Activated T-helper 17 cell treated with anti-CD3 and anti-CD28 coated beads, Interleukin-2, amount 50 U/mL, for 72 hours (primary cell): ENCODE measurements at places on chromosomes 3 and 15. TPM values are rescaled to one million over a fixed set of nuclear protein-coding genes. Genes with fewer than 3 reads are reported as not detected.

The P2RY12 gene
- total RNA-seq = not detected

The PDIA5 gene
- 19.2 TPM for total RNA-seq

The SLC7A14 gene
- total RNA-seq = not detected

The CD200R1 gene
- 5.7 TPM for total RNA-seq

The GOLGA8S gene
- total RNA-seq = 0.06 TPM

The ARL6IP5 gene
- total RNA-seq = 109 TPM

The ITPKA gene
- total RNA-seq = 5.5 TPM

The PAK6 gene
- 0.42 TPM for total RNA-seq

The SLC24A5 gene
- total RNA-seq = not detected

The FBXW12 gene
- total RNA-seq = not detected

The SUCNR1 gene
- total RNA-seq = not detected

DNA sequence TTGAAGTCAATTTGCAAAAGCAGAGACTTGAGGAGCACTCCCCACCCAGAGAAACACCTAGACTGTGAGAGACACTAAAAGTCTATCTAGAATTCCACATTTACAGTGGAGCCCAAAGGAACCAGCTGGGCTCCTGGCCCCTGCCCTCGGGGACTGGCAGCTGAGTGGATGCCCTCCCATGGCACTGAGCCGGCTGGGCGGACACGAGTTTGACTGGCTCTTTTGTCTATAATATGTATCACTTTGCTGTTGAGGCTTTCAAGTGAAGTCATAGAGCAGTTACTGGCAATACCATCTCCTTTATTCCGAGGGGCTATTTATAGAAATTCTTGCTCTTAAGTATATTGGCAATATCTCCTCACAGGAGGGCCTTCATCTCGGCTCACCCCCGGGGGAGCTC lies 65.8 kb upstream of the TNFAIP8L3 start:
- ATAC-seq = no peak

GRCh38 chr15:93583968-93584367 lies 495.0 kb upstream of the RGMA start:
- ATAC-seq = no peak

- ATAC-seq = no peak
Observed at GRCh38 chr15:90681480-90681879, 35.7 kb upstream of the BLM start.

- no peak for ATAC-seq
Observed at GRCh38 chr15:89395461-89395871, 60.8 kb upstream of the POLG start.

GRCh38 chr3:21446027-21446426 lies 305.0 kb downstream of the ZNF385D start:
- no peak for ATAC-seq

DNA sequence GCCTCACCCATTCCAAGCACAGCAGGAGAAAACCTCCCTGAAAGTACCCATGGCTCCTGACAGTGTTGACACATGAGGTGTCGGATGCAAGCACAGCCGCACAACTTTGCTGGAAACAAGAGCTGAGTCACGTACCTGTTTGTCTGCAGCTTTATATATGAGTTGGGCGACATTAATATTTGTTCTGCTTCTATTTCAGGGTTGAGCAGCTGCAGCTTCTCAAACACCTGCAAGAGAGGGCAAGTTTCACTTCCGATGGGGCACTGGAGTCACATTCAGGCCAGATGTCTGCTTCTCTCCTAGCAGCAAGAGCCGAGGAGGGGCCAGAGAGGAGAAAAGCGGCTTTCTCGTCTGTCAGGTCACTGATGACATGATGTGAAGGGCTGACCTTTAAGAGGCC lies 88.0 kb downstream of the NUP210 start:
- no peak for ATAC-seq

GRCh38 chr3:189937302-189938127 lies 183.2 kb downstream of the P3H2 start:
- no peak for ATAC-seq

GRCh38 chr3:102018551-102018950 lies 169.2 kb downstream of the NFKBIZ start:
- no peak for ATAC-seq

DNA sequence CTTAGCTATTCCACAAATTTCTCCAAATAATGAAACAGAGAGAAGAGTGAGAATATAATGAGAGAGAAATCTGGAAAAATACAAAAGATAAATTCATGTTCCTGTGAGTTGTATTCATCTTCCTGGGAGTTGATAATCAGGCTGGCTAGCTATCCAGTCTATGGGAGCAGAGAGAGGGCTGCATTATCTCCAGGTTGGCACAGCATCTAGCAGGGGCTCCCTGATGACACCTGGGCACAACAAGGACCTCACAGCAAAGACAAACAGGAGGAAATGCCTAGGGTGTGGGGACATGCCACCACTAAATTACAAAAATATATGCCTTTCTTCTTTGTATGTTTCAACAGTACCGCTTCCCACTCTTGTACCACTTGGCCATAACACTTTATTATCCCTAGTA lies 1.9 kb downstream of the EHD4 start:
- ATAC-seq = no peak

DNA sequence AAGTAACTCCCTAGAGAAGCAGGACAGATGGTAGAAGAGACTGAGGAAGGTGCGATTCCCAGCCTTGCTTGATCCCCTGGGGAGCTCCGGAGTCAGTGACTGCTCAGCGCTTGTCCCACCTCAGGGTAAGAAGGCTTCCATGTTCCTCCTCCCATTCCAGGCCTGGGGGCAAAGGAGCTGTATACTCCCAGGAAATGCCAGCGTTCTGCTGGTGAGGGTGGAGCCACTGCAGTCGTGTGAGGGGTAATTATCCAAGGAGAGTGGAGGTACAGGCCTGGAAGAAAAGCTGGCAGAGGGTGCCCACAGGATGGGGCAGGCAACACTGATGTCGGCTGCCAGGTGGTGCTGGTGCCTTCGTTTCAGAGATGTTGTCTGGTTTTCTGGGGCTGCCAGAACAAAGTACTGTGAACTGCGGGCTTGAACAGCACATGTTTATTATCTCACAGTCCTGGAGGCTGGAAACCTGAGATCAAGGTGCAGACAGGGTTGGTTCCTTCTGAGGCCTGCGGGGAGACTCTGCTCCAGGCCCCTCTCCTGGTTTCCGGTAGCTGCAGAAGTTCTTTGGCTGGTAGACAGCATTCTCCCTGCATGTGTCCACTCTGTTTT lies 12.1 kb upstream of the APBA2 start:
- no peak for ATAC-seq

DNA sequence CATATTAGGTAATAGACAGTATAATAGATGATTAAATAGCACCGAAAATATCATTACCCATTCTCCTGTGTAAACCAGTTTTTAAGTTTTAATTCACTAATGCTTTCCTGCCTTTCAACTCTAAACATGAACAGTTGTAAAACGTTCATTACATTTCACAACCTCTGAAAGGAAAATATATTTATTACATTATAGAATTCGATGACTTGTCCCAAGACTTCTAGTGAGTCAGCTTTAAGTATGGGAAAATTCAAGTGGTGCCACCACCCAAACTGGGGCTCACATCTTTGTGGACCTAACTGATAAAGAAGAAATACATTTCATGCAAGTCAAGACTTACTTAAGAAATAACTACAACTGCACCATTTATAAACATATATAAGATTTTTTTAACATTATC lies 2.0 kb downstream of the TRIM59 start:
- ATAC-seq = no peak

DNA sequence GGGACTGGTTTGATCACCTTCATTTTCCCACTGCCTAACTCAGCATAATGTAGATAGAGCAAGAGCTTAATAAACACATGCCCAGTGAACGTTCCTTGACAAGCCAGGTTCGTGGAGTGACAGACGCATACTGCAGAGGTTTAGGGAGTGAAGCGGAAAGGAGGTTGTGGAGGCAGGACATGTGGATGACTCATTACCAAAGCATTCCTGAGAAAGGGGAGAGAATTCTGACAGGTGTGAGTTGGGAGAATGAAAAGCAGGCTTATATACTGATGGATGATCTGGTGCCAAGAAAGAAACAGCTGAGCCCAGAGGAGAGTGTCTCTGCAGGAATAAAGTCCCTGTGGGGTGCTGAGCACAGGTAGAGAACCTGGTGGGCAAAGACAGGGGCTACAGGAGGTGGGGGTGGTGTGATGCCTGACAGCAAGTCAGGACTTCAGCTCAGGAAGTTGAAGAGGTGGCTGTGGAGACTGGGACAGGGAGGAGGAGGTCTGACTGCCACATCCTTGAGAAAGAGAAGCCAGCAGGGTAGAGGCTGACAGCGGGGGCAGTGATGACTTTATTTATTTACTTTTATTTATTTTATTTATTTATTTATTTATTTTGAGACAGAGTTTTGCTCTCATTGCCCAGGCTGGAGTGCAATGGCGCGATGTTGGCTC lies 2.4 kb upstream of the RPL29 start:
- ATAC-seq = no peak

- ATAC-seq = no peak
Observed at GRCh38 chr15:39665629-39666250, 84.9 kb downstream of the THBS1 start.

- ATAC-seq = no peak
Observed at GRCh38 chr15:60411774-60412425, 14.1 kb upstream of the ANXA2 start.

DNA sequence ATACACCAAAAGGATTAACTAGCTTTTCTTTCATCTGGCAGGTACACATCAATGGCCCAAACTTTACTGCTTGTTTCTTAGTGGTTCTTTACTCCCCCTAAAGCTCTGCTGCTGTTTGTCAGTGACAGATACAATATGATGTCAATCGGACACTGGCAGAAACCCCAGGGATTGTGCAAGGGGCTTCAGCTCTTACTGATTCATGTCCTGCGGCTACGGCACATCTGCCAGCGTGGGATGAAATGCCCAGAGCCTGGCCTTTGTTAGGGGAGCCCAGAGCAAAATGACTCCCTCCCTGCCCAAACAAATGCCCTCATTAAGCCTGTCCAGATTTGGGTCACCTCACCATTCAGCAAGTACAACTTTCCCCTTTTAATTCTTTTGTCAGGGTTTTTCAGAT lies 28.3 kb downstream of the SRP14 start:
- ATAC-seq = no peak

- ATAC-seq = no peak
Observed at GRCh38 chr3:81378552-81379293, 382.7 kb downstream of the GBE1 start.

- no peak for ATAC-seq
Observed at GRCh38 chr3:6098516-6099157, 762.3 kb upstream of the GRM7 start.

- ATAC-seq = no peak
Observed at GRCh38 chr3:182812123-182812522, 18.8 kb downstream of the ATP11B start.

- no peak for ATAC-seq
Observed at GRCh38 chr15:60057554-60057953, 53.4 kb downstream of the FOXB1 start.

DNA sequence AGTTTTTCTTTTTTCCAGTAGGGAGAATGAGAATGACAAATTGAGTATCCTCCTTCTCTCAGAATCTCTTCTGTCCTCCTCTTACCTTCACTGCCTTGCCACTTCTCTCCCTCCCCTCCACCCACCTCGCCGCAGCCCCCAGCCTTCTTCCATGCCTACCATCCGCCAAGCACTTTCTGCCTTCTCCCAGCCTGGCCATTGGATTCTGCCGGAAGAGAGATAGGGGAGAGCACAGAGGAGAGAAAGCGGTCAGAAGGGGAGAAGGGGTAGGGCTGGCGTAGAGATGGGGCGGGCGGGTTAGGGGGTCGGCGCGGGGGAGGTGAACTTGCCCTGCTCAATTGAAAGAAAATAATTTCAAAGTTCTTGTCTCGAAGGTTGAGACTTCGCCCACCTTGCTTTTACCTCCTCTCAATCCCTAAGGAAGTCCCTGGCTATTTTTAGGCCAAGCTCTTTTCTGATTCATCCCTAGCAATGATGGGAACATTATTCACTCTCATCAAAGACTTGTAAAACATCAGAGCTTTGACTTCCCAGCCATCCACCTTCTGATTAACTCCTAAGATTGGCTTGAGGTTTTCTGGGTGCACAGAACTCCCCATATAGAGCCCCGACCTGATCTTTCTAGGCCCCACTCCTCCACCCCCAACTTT lies 811 bp downstream of the C3orf52 start:
- no peak for ATAC-seq

- ATAC-seq = no peak
Observed at GRCh38 chr3:46491089-46492070, 6.4 kb upstream of the RTP3 start.

- ATAC-seq = no peak
Observed at GRCh38 chr3:148716657-148717056, 19.0 kb downstream of the AGTR1 start.

DNA sequence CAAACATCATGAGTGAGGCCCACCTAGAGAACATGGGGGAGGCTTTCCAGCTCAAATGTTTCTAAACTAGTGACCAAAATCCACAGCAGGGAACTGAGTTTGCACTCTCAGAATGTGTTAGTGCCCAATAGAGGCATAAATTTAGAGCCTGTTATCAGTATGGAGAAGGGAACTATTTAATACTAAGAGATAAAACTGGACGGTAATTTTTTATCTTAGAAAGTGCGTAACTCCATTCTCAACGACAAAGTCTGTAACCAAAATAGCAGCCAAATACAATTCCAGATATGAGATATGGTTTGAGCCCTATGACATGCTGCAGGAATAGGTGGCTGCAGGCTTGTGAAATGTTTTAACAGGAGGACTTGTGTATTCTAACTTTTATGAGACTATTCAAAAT lies 3.5 kb downstream of the B3GALNT1 start:
- no peak for ATAC-seq
